Naive thymus-derived CD8-positive, alpha-beta T cell (primary cell): ENCODE measurements at places on chromosomes 4 and X. TPM values are rescaled to one million over a fixed set of nuclear protein-coding genes. Genes with fewer than 3 reads are reported as not detected.

GRCh38 chr4:153731239-153731638 is 28.6 kb downstream of the RNF175 start:
- no peaks in the 10 kb centered on the region for H3K4me1 ChIP-seq
- no peaks in the 10 kb centered on the region for H3K36me3 ChIP-seq
- no peak overlapping the region for H3K4me3 ChIP-seq
- DNase-seq: no peak
- H3K27me3 ChIP-seq: no peaks in the 10 kb centered on the region

DNA sequence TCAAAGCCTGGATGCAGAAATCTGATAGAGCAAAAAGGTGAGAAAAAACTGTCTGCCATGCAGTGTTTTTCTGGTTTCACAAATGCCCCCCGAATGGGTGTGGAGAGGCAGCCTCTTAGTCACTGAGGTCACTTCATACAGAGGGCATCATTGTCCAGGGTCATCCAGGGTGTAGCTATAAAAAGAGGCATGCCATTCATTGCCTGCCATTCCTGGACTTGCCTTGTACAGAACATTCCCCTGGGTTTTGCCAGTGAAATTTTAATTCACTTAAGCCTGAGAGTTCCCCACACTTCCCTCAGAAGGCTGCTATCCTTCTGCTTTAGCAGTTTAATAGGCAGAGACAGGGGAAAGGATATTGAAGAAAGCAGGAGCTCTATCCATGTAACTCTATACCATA is 230.3 kb downstream of the UNC5C start:
- no peaks in the 10 kb centered on the region for H3K27me3 ChIP-seq
- no peaks in the 10 kb centered on the region for H3K4me1 ChIP-seq
- DNase-seq: no peak
- no peak overlapping the region for H3K27ac ChIP-seq
- no peak overlapping the region for H3K4me3 ChIP-seq
- H3K36me3 ChIP-seq: no peaks in the 10 kb centered on the region

GRCh38 chrX:11117745-11118144 is 6.6 kb downstream of the HCCS start:
- DNase-seq: no peak
- H3K27me3 ChIP-seq: no peaks in the 10 kb centered on the region
- peaks cover 18% of the 10 kb centered on the region for H3K4me1 ChIP-seq
- peaks cover 18% of the 10 kb centered on the region for H3K36me3 ChIP-seq
- no peak overlapping the region for H3K4me3 ChIP-seq

DNA sequence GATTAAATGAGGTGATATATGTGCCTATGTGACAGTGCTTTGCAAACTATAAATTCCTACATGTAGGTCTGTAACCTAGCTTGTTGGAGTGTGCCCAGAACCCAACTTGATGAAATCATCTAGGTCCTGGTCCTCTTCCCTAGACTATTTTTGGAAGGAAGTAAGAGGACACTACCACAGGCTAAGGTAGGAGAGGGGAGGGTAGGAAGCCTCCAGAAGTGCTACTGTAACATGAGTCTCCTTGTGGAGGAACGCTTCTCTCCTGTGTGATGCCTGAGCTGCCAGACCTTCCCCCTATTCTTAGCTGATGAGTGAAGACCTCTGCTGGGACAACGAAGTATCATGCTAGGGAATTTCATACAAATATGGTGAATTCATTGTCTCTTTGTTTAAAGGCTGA is 41.8 kb upstream of the IL21 start:
- no peak overlapping the region for H3K4me3 ChIP-seq
- H3K4me1 ChIP-seq: no peaks in the 10 kb centered on the region
- no peaks in the 10 kb centered on the region for H3K36me3 ChIP-seq
- DNase-seq: no peak
- H3K27ac ChIP-seq: no peak overlapping the region

DNA sequence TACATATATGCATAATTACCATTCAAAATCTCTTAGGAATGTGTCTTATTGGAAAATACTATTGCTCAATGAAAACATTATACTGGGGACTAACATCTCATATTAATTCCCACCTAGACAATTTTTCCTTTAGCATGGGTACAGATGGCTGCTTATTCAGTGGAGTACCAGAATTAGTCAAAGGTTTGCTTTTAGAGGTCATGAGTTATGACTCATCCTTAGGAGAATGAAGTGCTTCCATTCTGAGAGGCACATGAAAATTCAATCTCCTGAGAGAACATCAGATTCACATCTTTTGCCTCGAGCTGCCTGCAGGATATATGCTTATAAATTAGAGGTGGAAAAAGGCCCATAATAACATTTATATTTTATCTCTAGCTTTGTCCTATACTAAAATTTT is 378.0 kb upstream of the DMD start:
- no peaks in the 10 kb centered on the region for H3K27me3 ChIP-seq
- no peaks in the 10 kb centered on the region for H3K36me3 ChIP-seq
- H3K4me3 ChIP-seq: no peak overlapping the region
- H3K27ac ChIP-seq: no peak overlapping the region

GRCh38 chr4:25908491-25908901 is 5.5 kb upstream of the SMIM20 start:
- H3K27me3 ChIP-seq: peaks cover 2% of the 10 kb centered on the region
- H3K27ac ChIP-seq: no peak overlapping the region
- H3K4me1 ChIP-seq: peaks cover 9% of the 10 kb centered on the region
- no peak for DNase-seq
- H3K36me3 ChIP-seq: peaks cover 8% of the 10 kb centered on the region

GRCh38 chr4:122053186-122053585 is 98.9 kb upstream of the BLTP1 start:
- no peaks in the 10 kb centered on the region for H3K36me3 ChIP-seq
- no peak for DNase-seq
- no peak overlapping the region for H3K27ac ChIP-seq
- no peaks in the 10 kb centered on the region for H3K27me3 ChIP-seq

GRCh38 chr4:3417448-3417847 is 24.3 kb upstream of the HGFAC start:
- no peaks in the 10 kb centered on the region for H3K27me3 ChIP-seq
- no peak for DNase-seq
- H3K4me1 ChIP-seq: no peaks in the 10 kb centered on the region
- H3K4me3 ChIP-seq: no peak overlapping the region

DNA sequence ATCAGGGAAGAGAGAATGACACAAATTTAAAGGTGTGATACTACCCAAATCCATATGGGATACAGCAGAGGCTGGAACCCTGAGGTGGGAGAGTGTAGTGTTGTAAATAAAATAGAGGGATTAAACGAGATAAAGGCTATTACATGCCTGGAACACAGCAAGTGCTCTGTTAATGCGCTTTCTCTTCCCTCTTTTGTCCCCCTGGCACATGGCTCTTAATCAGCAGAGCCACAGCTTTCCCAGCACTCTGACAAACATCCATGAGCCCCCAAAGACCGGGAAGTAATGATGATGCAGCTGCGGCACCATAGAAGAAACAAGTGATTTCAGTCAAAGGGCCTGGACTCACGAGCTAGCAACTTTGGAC is 85.9 kb downstream of the RASL11B start:
- H3K36me3 ChIP-seq: peaks cover 13% of the 10 kb centered on the region
- no peak for DNase-seq
- H3K27ac ChIP-seq: no peak overlapping the region
- peaks cover 2% of the 10 kb centered on the region for H3K4me1 ChIP-seq
- H3K4me3 ChIP-seq: no peak overlapping the region

DNA sequence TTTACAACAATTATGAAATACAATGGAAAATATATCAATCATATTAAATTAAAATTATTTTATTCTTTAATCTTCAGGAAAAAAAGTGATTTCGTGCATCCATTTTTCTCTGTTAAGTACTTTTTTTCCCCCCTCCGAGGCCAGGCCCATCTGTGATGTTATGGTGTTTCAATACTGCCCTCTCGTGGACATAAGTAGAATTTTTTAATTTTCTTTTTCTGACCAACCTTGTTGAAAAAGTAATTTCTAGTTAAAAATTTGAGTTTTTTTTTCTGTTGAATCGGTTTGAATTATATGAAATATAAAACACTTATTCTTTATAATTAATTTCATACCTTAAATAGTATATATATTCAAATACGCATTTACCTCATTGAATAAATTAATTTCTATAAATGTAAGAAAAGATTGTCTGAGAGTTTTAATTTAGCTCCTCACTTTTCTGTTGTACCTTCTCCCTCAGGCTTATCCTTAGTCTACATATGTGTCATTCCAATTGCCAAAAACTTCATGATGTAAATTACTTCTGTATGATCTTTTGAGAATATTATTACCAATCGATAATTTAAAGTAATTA is 175.8 kb upstream of the TECRL start:
- no peaks in the 10 kb centered on the region for H3K36me3 ChIP-seq
- H3K27me3 ChIP-seq: no peaks in the 10 kb centered on the region
- no peak overlapping the region for H3K4me3 ChIP-seq
- no peaks in the 10 kb centered on the region for H3K4me1 ChIP-seq
- DNase-seq: no peak

GRCh38 chr4:30770049-30770549 is 49.9 kb downstream of the PCDH7 start:
- H3K27me3 ChIP-seq: no peaks in the 10 kb centered on the region
- H3K36me3 ChIP-seq: no peaks in the 10 kb centered on the region
- DNase-seq: no peak
- H3K27ac ChIP-seq: no peak overlapping the region
- H3K4me3 ChIP-seq: no peak overlapping the region

DNA sequence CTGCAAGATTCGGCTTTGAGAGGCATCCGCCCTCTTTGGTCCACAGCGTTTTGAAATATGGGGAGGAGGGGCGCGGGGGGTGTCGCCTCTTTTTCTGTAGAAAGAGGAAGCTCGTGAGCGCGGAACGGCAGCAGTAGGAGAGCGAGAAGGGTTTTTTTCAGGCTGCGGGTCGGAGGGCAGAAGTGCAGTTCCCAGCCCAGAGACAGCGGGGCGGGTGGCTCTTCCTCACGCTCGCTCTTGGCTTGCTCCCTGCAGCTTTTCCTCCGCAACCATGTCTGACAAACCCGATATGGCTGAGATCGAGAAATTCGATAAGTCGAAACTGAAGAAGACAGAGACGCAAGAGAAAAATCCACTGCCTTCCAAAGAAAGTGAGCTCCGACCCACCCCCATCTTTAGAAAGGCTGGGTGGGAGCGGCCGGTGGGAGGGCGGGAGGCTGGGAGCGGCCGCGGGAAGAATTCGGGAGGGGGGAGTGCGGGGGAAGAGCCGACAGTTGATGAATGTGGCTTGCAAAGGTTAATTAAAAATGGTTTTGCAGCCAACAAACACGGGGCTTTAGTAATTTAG is 1.2 kb downstream of the TMSB4X start:
- H3K4me1 ChIP-seq: peaks cover 9% of the 10 kb centered on the region
- peaks cover 46% of the 10 kb centered on the region for H3K36me3 ChIP-seq
- H3K4me3 ChIP-seq: peak overlapping the region; percentile 95
- H3K27ac ChIP-seq: peak overlapping the region; percentile 98

- H3K27ac ChIP-seq: no peak overlapping the region
- H3K27me3 ChIP-seq: no peaks in the 10 kb centered on the region
- no peak for DNase-seq
- no peaks in the 10 kb centered on the region for H3K4me1 ChIP-seq
- H3K4me3 ChIP-seq: no peak overlapping the region
Measured at GRCh38 chr4:76155979-76156378, 7.8 kb upstream of the NUP54 start.

- no peak for DNase-seq
- peaks cover 31% of the 10 kb centered on the region for H3K27me3 ChIP-seq
- peak overlapping the region; percentile 59 for H3K4me3 ChIP-seq
- H3K36me3 ChIP-seq: no peaks in the 10 kb centered on the region
Measured at GRCh38 chr4:127622921-127623796, 9.6 kb upstream of the INTU start.

DNA sequence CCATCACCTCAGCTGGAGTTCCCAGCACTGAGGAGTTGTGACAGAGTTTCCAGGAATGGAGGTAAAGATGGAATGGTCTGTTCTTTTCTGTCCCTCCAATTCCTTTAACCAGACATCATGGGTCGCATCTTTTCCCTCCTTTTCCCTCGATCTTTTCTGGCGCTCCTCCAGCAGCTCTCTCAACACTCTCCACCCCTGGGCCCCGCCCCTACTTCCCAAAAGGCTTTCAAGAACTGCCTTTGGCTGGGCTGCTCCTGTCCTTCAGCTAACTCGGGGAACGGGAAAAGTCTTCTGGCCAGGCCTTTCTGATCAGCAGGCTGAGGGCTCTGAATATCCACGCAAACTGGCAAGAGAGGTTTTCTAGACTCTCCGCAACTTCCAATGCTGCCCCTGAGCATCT is 34.0 kb downstream of the UTP14A start:
- H3K27ac ChIP-seq: no peak overlapping the region
- H3K4me1 ChIP-seq: peaks cover 5% of the 10 kb centered on the region
- no peaks in the 10 kb centered on the region for H3K27me3 ChIP-seq
- H3K4me3 ChIP-seq: no peak overlapping the region
- H3K36me3 ChIP-seq: no peaks in the 10 kb centered on the region

- no peak overlapping the region for H3K4me3 ChIP-seq
- H3K36me3 ChIP-seq: no peaks in the 10 kb centered on the region
- H3K27me3 ChIP-seq: peaks cover 14% of the 10 kb centered on the region
- no peak for DNase-seq
- peaks cover 3% of the 10 kb centered on the region for H3K4me1 ChIP-seq
Measured at GRCh38 chr4:73864365-73864764, 4.8 kb upstream of the CXCL1 start.

GRCh38 chrX:122777766-122778165 is 406.3 kb upstream of the GRIA3 start:
- no peak overlapping the region for H3K4me3 ChIP-seq
- no peak for DNase-seq
- no peak overlapping the region for H3K27ac ChIP-seq
- H3K36me3 ChIP-seq: no peaks in the 10 kb centered on the region

GRCh38 chr4:158202481-158202880 is 7.8 kb upstream of the TMEM144 start:
- no peak overlapping the region for H3K27ac ChIP-seq
- H3K36me3 ChIP-seq: no peaks in the 10 kb centered on the region
- H3K4me1 ChIP-seq: no peaks in the 10 kb centered on the region
- H3K4me3 ChIP-seq: no peak overlapping the region

DNA sequence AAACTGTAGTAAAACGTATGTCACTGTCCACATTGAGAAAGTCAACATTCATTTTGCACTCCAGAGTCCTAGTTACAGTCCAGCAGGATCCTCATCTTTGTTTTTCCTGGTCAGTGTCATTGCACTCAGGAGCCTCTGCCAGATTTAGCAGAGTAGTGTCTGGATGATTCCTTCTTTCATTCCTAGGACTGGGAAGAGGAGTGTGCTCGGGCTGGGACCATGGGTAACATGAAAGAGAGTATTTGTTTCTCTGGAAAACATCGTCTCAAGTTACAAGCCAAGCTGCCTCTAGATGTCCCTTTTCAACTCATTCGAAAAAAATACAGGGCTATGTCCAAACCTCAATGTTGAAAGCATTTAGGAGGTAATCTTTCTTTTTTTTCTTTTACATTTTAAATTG is 69.9 kb upstream of the TNIP3 start:
- DNase-seq: no peak
- no peak overlapping the region for H3K4me3 ChIP-seq
- H3K36me3 ChIP-seq: peaks cover 2% of the 10 kb centered on the region
- no peaks in the 10 kb centered on the region for H3K4me1 ChIP-seq
- H3K27ac ChIP-seq: no peak overlapping the region

GRCh38 chrX:1178580-1179057 is 33.8 kb downstream of the CRLF2 start:
- no peak for DNase-seq
- no peaks in the 10 kb centered on the region for H3K36me3 ChIP-seq
- no peak overlapping the region for H3K27ac ChIP-seq
- H3K4me1 ChIP-seq: no peaks in the 10 kb centered on the region
- no peak overlapping the region for H3K4me3 ChIP-seq
- no peaks in the 10 kb centered on the region for H3K27me3 ChIP-seq

The CXCR3 gene
- total RNA-seq: 10.4 TPM

The FAAH2 gene
- total RNA-seq: 5.6 TPM

The MTCP1 gene
- 17.7 TPM for total RNA-seq

The MAGED4 gene
- 1.4 TPM for total RNA-seq

The USP17L15 gene
- not detected for total RNA-seq

The ADAM29 gene
- total RNA-seq: not detected

The USP26 gene
- not detected for total RNA-seq

The DGAT2L6 gene
- total RNA-seq: not detected

The POLN gene
- 2.9 TPM for total RNA-seq

The TMEM271 gene
- not detected for total RNA-seq
